ENCODE measurements at places on chromosomes 4 and X.

GRCh38 chrX:112641449-112641848 lies 38.3 kb downstream of the LHFPL1 start:
- no peak for DNase-seq

- DNase-seq = no peak
These were observed 94.6 kb downstream of the RASL11B start for GRCh38 chr4:52956691-52957090.

GRCh38 chr4:87716371-87717265 lies 66.5 kb downstream of the DMP1 start:
- no peak for DNase-seq

GRCh38 chrX:103415528-103415927 lies 39.2 kb downstream of the BEX3 start:
- DNase-seq = no peak

DNA sequence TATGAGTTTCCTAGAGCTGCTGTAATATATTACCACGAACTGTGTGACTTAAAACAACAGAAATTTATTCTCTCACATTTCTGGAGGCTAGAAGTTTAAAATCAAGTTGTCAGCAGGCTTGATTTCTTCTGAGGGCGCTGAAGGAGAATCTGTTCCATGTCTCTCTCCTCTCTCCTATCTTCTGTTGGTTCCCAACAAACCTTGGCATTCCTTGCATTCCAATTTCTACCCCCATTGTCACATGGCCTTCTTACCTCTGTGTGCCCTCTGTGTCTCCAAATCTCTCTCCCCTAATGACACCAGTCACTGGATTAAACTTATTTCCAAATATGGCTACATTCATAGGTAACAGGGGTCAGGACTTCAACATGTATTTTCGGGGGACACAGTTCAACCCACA lies 672.7 kb downstream of the RPA4 start:
- no peak for DNase-seq

- DNase-seq = no peak
These were observed 18.1 kb upstream of the PLP1 start for GRCh38 chrX:103758555-103758954.

DNA sequence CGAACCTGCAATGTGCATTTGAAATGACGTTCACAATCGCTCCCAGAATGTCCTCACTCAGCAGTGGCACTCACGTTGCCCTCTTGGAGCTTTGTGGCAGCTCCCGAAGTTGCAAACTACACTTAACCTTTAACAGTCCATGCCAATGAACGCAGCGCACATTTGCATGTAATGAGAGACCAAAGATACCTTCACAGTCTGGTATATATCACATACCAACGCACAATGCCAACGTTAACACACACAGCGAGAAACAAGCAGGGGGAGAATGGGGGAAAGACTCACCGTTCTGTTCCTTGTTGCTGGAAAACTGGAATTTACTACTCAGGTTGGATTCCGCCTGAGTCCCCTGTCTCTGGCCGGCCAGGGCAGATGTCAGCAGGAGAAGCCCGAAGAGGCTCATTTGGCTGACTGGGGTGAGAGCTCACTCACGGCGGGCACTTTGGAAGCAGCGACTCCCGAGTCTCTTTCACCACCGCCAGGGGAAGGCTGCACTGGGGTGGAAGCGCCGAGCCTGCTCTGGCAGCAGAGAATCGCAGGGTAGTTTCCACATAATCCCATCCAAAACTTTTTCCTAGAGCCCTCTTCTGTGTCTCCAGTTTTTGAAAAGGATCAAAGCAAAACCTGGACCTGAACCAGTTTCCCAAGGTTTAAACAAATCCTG lies 966 bp downstream of the PDGFC start:
- no peak for DNase-seq

- no peak for DNase-seq
These were observed 222.8 kb downstream of the TRAM1L1 start for GRCh38 chr4:116862592-116862991.

GRCh38 chr4:1604706-1605205 lies 79.4 kb downstream of the FAM53A start:
- peak; percentile 22 for DNase-seq

DNA sequence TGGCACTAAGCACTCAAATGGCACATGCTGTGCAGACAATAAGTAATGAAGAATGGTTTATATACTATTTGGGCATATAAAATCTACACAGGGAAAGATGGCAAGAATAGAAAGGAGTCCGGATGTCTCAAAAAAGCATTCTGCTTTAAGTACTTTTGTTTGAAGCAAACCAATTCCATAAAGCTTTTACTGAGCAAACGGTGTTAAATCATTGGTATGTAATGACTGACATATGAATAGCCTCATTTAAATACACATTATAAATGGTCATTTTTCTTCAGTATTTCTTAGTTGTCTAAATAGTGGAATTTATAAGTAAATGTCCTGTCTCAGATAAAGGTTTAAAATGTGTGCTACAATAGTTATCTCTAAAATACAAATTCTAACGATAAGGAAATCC lies 6.0 kb downstream of the FBXO8 start:
- DNase-seq = no peak

GRCh38 chrX:133983256-133983973 lies 2.0 kb downstream of the GPC3 start:
- no peak for DNase-seq

DNA sequence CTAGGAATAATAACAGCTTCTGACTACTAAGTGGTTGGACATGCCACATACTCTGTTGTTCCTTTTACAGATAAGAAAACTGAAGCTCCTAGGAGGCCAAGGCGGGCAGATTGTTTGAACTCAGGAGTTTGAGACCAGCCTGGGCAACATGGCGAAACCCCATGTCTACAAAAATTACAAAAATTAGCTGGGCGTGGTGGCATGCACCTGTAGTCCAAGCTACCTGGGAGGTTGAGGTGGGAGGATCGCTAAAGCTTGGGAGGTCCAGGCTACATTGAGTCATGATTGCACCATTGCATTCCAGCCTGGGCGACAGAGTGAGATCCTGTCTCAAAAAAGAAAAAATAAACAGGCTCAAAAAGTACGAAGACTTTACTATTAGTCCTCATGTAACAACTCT lies 30.6 kb upstream of the PHF8 start:
- DNase-seq = no peak

- no peak for DNase-seq
These were observed 79.9 kb downstream of the MAOA start for GRCh38 chrX:43735957-43736356.

- DNase-seq = no peak
These were observed 146.4 kb upstream of the NOCT start for GRCh38 chr4:138869165-138869564.

GRCh38 chr4:159337041-159337440 lies 234.2 kb downstream of the RAPGEF2 start:
- no peak for DNase-seq

GRCh38 chr4:168880811-168881595 lies 129.1 kb downstream of the CBR4 start:
- no peak for DNase-seq

- DNase-seq = no peak
These were observed 78.7 kb downstream of the FIP1L1 start for GRCh38 chr4:53456178-53456577.

- DNase-seq = no peak
These were observed 902.8 kb upstream of the NDST4 start for GRCh38 chr4:116016201-116016600.

GRCh38 chr4:32826169-32826568 lies 2106.0 kb downstream of the PCDH7 start:
- DNase-seq = no peak

GRCh38 chr4:71261633-71262121 lies 77.1 kb upstream of the SLC4A4 start:
- no peak for DNase-seq

GRCh38 chrX:38382663-38383062 lies 30.3 kb downstream of the OTC start:
- DNase-seq = no peak

DNA sequence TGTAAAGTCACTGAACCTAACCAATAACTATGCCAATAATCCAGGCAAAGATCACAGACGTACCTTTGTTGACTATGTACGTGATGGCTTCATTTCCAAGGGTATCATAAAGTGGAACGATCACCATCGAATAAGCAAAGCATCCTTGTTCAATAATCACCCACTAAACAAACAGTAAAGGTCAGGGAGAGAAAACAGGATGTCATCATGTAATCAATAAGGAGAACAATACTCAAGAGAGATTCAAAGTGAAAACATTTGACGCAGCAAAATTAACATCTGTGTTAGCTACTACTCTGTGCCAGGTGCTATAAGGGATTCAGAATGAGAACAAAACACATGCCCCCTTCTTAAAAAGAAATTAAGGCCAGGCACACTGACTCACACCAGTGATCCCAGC lies 42.9 kb upstream of the CENPU start:
- no peak for DNase-seq

DNA sequence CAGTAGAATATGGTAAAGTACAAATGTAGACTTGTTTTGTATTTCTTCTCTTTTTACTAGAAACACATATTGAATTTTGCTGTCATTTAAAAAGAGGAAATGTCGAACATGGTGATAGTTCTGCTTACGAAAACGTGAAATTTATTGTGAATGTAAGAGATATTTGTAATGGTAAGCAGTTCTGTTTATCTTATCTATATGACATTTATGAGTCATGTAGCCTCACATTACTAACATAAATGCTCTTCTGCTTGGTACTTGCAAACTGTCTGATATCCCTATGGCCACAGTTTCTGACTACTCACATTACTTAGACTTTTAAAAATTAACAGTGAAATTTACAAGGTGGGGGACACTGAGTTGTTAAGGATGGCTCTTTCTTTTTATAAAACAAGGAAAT lies 57.9 kb downstream of the PASD1 start:
- DNase-seq = no peak

DNA sequence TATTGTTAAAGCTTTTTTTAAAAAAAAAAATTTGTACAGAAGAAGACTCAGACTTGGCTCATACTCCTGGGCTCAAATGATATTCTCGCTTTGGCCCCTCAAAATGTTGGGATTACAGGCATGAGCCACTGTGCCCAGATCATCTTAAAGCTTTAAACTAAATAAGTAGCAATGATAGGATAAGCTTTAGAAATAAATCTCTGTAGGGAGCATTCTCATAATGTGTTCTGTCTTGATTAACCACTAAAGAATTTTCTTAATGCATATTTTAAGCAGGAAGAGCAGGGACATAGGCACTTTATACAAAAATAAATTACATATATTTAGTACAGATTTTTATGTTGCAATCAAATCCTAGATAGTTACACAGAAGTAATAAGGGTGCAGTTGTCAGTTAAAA lies 667.2 kb downstream of the GRID2 start:
- DNase-seq = no peak

- DNase-seq = no peak
These were observed 167.2 kb downstream of the NPNT start for GRCh38 chr4:106062452-106062875.

DNA sequence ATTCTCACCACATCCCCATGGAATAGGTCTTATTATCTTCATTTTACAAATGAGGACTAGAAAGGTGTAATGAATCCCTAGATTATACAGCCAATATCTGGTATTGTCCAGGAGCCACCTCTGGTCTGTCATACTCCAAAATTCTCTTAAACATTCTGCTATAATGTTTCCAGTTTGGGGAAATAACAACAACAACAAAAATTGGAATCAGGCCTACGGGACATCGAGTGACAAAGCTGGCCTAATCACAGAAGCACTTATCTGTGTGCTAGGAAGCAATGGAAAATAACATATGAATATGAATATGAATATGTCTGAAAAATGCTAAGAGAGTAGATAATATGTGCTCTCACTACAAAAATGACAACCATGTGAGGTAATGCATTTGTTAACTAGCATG lies 264.1 kb downstream of the GASK1B start:
- no peak for DNase-seq

DNA sequence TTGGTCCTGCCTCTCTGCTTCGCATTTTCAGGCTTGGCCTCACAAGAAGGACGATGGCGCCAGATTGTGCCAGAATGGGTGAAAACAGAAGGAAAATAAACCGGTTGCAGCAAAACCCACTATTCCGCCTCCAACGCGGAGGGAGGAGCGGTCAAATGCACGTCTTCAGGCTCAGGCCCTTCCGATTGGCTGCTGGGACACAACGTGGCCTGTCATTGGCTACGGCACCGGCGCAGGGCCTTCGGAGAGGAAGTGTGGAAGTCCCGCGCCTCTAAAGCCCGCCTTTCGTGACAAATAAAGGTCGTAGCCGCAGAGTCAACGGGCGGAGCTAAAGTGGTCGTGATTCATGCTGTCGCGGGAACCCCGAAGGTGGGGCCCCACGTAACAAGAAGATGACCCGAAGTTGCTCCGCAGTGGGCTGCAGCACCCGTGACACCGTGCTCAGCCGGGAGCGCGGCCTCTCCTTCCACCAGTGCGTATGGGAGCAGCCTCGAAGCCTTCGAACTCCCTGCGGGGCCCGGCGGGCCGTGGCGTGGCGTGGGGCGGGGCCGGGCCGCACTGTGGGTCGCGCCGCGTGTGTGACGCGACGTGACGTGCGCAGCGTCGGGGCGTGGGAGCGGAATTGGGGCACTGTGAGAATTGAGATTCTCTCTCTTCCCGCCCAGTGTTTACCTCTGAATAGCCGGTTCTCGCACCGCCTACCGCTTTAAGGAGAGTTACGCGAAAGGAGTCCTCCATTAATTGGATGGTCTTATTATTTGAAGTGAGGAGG lies at the start of gene THAP9:
TSS of gene THAP9 (plus strand) at position 325 of the 772 bp plus-strand sequence. CDS start at position 393, 68 bp downstream.
- DNase-seq = peak; percentile 94

GRCh38 chr4:73617256-73617655 lies 3.0 kb downstream of the RASSF6 start:
- no peak for DNase-seq

DNA sequence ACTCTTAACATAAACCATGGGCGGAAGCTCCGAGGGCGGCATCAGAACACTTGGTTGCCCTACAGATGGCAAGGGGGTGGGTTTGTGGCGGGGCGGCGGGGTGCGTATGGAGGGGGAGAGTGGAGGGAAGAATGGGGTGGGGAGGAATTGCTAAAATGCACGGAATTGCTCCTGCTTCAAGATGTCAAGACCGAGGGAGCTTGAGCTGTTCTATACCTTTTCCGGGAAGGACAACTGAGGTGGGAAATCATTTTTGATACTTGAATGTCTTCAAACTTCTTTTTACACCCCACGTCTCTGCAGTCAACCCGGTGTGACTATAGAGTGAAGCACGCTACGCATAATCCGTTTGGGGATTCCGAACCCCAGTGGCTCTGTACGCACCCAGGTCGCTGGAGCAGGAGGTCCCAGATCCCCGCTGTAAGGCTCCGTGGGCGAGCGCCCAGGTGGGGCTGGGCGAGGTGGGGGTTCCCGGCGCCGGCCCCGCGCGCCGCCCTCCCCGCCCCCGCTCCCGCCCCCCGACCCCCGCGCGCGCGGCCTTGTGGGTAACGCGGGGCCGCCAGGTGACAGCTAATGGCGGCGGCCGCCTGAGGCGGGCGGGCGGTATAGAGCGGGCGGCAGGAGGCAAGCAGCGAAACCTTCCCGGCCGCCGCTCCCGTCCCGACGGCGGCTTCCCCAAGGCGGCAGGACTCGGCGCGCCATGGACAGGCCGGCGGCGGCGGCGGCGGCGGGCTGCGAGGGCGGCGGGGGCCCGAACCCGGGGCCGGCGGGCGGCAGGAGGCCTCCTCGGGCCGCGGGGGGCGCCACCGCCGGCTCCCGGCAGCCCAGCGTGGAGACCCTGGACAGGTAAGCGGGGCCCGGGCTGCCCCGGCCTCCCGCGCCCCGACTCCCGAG lies at the start of gene MTMR1:
TSS of gene MTMR1 (plus strand) at position 566 of the 894 bp plus-strand sequence. CDS start at position 701, 135 bp downstream.
- DNase-seq = peak; percentile 19

- no peak for DNase-seq
These were observed 181.6 kb downstream of the LARP7 start for GRCh38 chr4:112818594-112818965.

- no peak for DNase-seq
These were observed 173.5 kb downstream of the DCLK2 start for GRCh38 chr4:150251752-150252190.

- no peak for DNase-seq
These were observed 222.2 kb upstream of the PPP1R2C start for GRCh38 chrX:43000121-43000520.
